Stimulated activated CD4-positive, alpha-beta T cell treated with anti-CD3 and anti-CD28 coated beads, Interleukin-15, amount 100 ng/mL, for 48 hours (primary cell): ENCODE measurements at places on chromosomes 6 and 20.

DNA sequence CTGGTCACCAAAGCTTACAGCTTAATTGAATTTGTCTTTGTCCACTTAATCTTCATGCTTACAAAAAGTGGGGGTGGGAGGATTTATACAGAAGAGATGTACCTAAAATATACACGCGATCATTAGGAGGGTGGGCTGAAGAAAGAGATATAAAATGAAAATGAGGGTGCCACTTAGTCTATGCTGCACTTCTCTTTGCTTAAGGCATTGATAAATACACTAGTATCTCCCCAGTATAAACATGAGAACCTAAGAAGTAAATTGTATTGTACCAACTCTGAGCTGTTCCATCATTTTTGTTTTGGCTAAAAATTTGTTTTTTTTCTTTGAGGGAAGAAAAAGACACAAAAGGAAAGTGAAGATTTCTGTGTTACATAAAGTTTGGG is 170.8 kb upstream of the ZNF217 start:
- DNase-seq = no peak

DNA sequence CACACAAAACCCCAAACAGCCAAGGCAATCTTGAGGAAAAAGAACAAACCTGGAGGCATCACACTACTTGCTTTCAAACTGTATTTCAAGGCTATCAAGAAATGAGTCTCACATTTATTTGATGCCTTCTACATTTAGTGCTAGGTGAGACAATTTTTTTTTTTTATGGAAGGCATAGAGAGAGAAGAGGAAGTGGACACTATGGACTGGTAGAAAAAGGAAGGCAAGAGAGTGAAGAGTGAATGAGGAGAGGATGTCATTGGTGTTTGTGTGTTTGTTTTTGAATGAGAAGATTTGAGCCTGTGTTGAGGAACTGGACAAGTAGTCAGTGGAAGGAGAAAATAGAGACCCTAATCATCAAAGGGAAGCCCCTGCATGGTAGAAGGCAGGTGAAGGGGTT is 182.0 kb upstream of the JAG1 start:
- DNase-seq = no peak

DNA sequence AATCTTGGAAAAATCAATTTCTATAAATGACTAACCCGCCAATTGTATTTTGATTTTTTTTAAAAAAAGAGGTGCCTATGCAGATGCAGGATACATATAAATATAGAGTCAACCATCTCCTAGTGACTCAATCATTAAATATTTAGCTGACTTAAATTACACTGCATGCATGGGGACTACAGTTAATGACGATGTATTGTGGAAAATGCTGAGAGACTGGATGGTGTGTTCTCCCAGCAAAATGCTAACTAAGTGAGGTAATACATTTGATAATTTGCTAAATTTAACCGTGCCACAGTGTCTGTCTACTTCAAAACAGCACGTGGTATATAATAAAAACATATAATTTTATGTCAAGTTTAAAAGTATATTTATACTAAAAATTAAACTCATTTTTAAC is 341.6 kb downstream of the PRKN start:
- no peak for DNase-seq

DNA sequence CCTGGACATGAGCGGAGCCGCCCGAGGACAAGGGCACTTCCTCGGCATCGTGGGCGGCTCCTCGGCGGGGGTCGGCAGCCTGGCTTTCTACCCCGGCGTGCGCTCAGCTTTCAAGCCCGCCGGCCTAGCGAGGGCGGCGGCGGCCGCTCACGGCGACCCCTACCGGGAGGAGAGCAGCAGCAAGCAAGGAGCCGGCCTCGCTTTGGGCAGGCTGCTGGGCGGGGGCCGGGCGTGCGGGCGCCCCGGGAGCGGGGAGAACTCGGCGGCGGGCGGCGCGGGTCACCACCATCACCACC is 6.7 kb downstream of the PRDM13 start:
- DNase-seq = no peak

DNA sequence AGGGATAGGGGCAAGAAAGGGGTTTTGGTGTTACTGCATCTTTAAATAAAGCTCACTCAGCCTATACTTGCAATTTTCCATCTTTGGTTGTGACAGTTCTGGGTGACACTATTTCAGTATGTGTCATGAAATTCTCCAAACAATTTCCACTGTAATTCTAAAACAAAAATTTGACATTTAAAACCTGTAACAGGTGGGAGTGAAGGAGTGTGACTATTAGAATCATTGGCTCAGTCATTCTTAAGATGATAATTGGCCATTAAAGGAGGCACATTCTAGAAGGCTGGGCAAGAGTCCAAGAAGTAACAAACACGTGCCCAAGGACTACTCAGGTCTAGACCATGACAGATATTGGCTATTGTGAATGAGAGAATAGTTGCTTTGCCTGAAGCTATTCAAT is 153.3 kb upstream of the ARG1 start:
- no peak for DNase-seq

DNA sequence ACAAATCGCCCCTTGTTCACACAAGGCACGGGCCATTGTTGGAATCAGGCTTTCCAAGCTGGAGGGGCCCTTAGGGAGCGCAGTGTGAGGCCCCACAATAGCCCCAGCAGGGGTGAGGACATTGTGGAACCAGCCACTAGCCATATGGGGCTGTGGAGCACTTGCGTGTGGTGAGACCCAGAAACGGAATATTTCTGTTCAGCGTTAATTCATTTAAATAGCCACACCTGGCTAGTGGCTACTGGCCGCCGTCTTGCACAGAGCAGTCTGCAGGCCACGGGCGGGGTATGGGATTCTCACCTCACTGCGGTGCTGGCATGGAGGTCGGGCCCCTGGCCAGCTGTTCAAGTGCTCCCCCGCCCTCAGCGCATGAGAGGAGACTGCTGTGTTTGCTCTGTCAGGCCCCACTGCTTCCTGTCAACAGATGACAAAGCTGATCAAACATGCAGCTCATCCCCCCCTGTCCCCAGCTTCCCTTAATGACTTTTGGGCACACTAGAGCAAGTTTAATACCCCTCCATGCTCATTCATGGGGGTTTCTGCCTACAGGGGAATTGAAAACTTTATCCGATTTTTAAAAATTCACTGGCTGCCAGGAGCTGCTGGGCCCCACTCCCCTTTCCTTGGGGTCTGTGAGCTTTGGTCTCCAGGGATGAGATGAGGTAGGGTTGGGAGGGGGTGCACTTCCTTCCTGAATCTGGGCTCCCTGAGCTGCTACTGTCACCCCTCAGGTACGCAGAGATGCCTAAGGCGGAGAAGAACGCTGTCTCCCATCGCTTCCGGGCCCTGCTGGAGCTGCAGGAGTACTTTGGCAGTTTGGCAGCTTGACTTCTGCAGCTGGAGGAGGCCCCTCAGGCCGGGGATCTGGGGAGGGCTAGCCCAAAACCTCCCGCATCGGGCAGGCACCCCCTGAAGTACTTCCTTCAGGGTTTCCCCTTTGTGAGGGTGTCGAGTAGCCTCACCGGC is 13.6 kb downstream of the ITPA start:
- no peak for DNase-seq

GRCh38 chr6:96975852-96976251 is 51.3 kb downstream of the KLHL32 start:
- no peak for DNase-seq

GRCh38 chr6:26358511-26358981 is 6.5 kb upstream of the BTN3A2 start:
- no peak for DNase-seq

DNA sequence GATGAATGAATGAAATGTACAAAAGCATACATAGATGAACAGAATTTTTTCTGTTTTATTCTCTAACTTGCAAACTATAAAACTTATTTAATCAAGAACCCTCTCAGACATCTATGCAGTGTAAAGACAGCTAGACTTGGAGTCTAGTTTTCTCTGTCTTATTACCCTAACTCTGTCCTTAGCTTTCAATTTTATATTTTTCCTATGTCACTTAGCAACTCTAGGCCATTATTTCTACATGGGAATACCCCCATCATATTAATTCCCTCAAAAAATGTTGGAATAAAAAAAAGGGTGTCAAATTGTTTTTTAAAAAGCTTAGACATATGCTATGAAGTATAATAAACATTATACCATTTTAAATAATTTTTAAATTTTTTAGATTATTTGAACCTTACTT is 1.2 kb downstream of the RHAG start:
- DNase-seq = no peak

DNA sequence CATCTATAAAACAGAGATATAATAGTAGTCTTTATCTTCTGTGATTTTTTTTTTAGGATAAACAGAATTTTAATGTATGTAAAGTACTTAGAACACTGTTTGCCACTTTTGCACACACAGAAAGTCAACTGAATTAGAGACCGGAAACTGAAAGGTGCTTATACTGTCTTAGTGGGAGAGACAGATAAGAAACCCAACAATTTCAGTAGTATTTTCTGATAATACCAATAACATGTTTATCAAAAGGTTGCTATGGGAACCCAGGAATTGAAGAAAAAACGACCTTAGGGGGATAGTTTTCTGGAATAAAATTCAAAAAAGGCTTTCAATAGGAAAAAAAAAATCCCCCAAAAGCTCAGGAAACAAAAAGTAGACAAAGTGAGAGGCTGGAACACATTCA is 138.6 kb downstream of the BCKDHB start:
- DNase-seq = no peak

- DNase-seq = no peak
These were observed 46.8 kb upstream of the TENT5A start for GRCh38 chr6:81799323-81799722.

DNA sequence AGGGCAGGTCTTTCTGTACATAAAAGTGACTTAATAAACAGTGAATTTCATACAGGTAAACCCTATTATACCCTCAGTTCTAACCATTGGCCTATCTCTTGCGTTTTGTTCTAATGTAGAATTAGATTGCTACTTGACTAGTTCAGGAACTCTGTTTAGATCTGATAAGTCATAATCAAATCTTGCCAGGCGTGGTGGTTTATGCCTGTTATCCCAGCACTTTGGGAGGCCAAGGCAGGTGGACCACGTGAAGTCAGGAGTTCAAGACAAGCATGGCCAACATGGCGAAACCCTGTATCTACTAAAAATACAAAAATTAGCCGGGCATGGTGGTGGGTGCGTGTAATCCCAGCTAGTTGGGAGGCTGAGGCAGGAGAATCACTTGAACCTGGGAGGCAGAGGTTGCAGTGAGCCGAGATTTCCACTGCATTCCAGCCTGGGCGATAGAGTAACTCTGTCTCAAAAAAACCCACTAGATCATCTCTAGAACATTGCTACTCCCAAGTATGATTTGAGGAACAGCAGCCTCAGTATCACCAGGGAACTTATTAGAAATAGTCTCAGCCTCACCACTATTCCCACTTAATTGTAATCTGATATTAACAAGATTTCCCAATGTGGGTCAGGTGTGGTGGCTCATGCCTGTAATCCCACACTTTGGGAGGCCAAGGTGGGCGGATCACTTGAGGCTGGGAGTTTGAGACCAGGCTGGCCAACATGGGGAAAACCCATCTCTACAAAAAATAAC is 12.2 kb downstream of the GTPBP2 start:
- no peak for DNase-seq

DNA sequence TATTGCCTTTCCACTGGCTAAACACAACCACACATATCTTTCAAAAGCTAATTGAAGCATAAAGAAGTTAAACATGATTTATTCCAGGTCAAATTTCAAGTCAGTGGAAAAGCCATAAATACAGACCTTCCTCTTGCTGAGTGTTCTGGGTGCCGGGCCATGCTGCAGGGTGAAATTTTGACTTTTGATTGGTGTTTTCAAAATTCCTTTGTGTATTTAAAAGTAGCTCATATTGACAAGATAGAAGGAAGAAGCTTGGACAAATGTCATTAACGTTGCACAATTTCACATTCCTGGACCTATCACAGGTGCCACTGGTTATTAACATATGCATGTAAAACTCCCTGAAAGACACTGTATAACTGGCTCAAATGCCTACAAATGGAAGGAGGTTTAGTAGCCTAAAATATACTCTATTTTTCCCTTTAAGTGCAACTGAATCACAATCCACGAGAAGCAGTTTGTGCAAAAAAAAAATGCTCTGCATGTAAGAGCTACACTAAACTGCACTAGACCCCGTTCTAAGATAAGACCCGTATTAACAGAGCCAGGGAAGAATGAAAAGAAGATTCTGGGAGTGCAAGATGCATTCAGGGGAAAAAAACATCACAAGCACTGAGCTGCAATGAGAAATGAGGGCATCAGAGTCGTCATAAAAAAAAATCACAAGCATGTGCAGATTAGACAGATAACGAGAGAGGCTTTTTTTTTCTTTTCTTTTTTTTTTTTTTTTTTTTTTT is 30.4 kb downstream of the ATXN1 start:
- no peak for DNase-seq
